Stimulated activated naive CD4-positive, alpha-beta T cell treated with Interleukin-2 at 50 U/mL for 16 hours (primary cell): ENCODE measurements at places on chromosomes 4 and X.

DNA sequence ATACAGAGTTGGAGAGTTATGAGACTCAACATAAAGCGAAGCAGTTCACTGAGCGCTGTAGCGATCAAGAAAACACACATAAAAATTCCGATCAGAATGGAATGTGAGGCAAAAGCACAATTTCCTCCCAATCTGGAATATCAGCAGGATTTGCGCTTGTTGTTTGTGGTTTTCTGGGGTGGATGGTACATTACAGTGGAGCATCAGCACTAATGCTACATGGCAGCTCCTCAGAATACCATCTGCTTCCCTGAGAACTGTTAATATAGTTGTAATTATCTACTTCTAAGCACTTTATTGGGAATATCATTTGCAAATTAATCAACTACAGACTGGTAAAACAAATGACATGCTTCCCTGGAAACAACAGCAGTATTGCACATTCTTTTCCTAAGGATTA, 324.1 kb upstream of the PPARGC1A start:
- no peak for DNase-seq

GRCh38 chr4:25856756-25857155, 6.0 kb downstream of the SEL1L3 start:
- DNase-seq = no peak

DNA sequence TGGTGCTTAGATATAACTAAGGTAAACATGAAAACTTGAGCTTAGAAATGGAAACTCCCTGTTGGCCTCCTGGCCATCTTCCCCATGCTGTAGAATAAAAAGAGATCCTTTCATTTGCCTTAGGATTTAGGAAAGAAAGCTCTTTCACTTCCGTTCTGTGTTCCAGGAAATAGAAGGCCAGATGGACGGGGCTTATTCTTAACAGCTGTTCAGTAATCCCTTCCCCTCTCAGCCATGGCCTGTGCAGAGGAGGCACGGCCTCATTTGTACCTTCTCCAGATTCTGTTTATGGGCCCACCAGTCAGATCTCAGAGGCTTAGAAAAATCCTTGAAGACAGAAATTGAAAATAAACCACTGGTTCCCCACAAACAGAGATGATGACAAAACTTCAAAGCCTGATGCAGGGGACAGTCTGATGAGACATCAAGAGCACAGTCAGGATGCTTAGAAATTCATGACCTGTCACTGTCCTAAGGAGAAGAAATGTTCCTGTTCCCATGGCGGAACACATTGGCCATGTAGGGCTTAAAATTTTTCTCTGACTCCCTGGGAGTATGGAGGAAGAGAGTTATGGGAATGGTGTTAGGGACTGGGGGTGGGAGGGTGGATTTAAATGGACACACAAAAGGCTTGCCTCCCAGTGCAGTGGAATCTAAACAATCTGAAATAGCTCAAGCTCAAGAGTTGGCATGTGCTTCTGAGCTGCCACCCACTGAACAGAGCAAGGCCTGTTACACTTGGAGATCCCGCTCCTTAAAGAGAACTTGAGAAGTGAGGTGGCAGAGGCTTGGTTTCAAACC, 188.8 kb downstream of the SOWAHB start:
- no peak for DNase-seq

- no peak for DNase-seq
Observed at GRCh38 chrX:112641449-112641848, 38.3 kb downstream of the LHFPL1 start.

GRCh38 chrX:109374262-109374960, 107.5 kb downstream of the GUCY2F start:
- DNase-seq = no peak

- no peak for DNase-seq
Observed at GRCh38 chr4:23853986-23854660, 35.7 kb downstream of the PPARGC1A start.

GRCh38 chrX:136629084-136629750, 18.7 kb upstream of the CD40LG start:
- no peak for DNase-seq

GRCh38 chr4:101527188-101527587, 179.9 kb upstream of the PPP3CA start:
- DNase-seq = peak; percentile 73

- no peak for DNase-seq
Observed at GRCh38 chr4:27278615-27279375, 418.2 kb downstream of the STIM2 start.

- DNase-seq = no peak
Observed at GRCh38 chr4:101599620-101600019, 190.9 kb upstream of the BANK1 start.

- no peak for DNase-seq
Observed at GRCh38 chrX:14029039-14029424, 660 bp downstream of the GEMIN8 start.

DNA sequence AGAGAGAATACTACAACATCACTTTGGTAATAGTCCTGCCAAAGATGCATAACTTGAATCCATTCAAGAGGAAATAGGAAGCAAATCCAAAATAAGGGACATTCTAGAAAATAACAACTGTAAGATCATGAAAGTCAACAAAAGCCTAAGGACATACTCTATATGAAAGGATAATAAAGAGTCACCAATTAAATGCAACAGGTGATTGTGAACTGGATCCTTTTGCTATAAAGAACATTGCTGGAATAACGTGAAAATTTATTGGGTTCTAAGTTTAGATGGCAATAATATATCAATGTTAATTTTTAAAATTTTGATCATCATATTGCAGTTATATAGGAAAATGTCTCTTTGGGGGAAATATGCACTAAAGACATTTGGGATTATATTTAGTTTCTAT, 20.0 kb downstream of the BEX4 start:
- no peak for DNase-seq

- DNase-seq = no peak
Observed at GRCh38 chr4:24211856-24212255, 322.0 kb upstream of the PPARGC1A start.

- no peak for DNase-seq
Observed at GRCh38 chr4:174828845-174829701, at the start of gene GLRA3. GLRA3 (minus strand) TSS chr4:174829247; CDS start chr4:174828811, 436 bp downstream.

GRCh38 chr4:78764498-78764961, 11.6 kb upstream of the BMP2K start:
- DNase-seq = no peak
